ENCODE measurements at places on chromosomes 13 and 19.
A peak's percentile ranks its signal among the peaks of the same experiment; 100 is the strongest.

GRCh38 chr13:113413178-113413897, 40.0 kb downstream of the ADPRHL1 start:
- no peak for DNase-seq

DNA sequence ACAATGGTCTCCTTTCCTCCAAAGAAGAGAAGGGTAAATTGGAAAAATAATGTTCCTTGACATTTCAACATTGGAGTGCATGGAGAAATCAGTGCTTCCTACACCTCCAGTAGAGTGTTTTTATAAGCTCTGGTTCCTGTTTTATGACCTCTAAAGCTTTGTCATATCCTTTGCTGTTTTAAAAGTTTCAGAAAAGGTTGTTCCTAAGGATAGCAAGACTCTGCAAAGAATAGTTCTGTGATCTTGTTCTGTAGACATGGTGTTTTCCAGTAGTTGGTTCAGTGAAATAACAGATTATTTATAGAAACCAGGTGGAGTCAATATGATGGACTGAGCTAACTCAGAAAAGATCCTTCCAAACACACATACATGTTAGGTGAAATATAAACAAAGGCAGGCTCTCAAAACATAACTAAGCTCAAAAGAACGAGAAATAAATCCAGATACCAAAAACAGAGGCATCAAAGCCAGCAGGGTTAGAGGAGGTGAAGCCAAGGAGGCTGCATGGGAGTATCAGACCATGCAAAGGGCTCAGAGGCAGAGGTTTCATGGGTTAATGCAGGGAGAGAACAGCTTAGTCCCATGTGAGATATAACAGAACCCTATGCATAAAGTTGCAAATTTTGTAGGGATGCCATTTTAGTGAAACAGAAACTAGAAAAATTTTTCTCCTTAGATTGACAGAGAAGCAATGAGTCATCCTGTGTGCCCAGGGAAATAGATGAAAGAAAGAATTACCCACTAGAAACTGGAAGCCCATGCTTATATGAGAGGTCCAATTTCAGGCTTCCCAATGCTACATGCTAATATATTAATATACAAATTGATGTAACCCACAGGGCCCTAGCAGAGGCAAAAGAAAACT, 44.3 kb downstream of the SHISA2 start:
- DNase-seq, result no peak

DNA sequence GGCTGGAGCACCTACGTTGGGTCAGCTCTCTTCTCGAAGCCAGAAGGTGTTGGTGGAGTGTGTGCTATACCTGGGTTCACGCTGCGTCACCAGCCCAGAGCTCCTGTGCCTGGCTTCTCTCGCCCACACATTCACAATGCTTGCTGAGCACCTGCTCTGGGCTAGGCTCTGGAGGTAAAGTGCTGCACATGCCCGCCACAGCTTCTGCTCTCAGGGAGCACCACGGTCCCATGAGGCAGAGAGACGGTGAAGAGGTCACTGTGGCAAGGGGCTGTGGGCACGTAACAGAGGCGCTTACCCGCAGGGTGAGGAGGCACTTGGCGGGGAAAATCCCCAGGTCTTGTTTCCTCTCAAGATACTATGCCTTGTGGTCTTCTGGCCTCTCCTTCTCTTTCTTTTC, 174.2 kb downstream of the TEX29 start:
- no peak for DNase-seq

DNA sequence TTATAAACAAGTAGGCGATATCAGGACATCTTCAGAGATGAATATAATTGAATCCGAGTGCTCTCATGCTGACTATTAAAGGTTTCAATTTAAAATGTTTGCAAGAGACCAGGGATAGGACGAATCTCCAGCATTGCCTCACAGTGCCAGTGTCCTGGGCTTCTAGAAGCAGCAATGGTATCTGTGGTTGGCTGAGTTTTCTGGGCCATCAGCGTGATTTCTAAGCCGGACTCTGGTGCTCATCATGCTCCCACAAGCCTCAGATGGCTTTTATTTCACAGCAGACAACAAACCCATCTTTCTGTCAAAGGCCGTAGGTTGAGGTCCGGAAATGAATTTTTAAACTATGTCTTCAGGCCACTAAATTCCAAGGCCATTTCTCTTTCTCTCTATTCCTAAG, 187.7 kb downstream of the FOXO1 start:
- no peak for DNase-seq

DNA sequence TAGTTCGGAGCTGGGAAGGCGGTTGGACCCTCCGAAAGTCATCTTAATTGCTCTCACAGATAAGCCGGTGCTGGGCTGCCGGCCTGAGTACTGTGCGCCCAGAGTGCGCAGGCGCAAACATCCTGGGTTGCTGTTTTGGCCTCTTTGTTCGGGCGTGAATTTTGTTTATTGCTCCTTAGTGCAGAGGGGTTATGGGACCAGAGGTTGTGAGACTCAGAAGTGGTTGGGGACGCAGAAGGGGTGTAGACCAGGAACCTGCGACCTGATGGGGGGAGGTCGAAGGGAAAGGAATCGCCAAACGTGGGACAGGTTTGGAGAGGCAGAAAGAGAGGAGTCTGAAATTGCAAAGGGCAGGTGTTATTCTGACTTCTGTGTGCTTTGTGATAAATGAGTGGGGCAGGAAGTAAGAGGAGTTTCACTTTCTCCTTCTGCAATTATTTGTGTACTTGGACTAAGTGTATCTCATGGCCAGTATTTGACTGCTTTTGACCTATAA, 607 bp upstream of the ZNF566 start:
- DNase-seq, result peak; percentile 72

- DNase-seq, result no peak
Measured at GRCh38 chr19:32936065-32936464, 35.7 kb downstream of the CEP89 start.

- DNase-seq, result no peak
Measured at GRCh38 chr19:37218592-37218935, 550 bp downstream of the ZNF383 start.

DNA sequence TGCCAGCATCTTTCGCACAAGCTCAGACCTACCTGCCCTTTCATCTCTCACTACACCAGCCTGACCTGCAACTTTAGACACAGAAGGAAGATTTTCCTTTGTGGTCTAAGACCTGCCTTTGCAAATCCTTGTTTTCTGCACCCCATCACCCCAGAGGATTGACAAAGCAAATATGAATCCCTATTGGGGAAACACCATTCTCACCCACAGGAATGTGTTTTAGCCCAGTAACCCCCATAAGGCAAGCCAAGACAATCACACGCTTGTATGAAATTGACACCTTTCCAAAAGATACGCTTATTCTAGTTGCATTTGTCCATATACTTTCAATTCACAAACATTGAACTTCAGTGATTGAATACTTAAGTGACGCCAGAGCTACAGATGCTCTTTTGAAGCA, 55.7 kb downstream of the SPATA13 start:
- DNase-seq, result no peak

DNA sequence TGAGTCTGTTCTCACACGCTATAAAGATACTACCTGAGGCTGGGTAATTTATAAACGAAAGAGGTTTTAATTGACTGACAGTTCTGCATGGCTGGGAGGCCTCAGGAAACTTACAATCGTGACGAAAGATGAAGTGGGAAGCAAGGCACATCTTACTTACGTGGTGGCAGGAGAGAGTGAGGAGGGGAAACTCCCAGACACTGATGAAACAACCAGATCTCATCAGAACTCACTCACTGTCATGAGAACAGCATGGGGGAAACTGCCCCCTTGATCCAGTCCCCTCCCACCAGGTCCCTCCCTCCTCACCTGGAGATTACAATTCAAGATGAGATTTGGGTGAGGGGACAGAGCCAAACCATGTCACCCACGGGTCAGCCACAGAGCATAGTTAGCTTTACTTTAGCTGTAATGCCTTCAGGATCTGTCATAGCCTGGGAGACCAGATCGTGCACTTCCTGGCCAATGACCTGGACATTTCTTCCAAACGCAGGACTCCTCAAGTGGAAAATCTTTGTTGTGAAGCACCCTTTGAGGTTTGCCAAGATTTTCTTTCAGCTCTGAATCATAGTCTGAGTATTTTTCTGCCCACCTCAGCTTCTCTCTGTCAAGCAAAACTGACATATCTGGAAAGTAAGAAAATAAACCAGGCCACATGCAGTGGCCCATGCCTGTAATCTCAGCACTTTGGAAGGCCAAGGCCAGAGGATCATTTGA, 25.2 kb upstream of the HIF3A start:
- no peak for DNase-seq

DNA sequence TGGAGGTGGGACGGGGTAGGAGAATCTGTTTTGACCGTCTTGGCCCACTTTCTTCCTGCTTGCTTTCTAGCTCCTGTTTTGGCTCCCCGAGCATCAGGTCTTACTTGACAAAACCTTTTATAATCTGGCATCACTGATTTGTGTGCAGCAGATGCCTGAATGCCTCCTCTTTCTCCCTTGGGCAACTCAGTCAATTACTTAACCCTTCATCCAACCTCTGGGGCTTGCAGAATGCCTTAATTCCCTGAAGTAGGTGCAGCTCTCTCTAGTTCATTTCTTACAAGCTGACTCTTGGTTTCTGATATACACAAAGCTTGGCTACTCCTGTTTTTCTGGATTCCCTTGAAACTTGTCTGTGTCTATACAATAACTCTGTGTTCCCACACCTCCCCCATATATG, 5.7 kb upstream of the NUP58 start:
- DNase-seq, result no peak

DNA sequence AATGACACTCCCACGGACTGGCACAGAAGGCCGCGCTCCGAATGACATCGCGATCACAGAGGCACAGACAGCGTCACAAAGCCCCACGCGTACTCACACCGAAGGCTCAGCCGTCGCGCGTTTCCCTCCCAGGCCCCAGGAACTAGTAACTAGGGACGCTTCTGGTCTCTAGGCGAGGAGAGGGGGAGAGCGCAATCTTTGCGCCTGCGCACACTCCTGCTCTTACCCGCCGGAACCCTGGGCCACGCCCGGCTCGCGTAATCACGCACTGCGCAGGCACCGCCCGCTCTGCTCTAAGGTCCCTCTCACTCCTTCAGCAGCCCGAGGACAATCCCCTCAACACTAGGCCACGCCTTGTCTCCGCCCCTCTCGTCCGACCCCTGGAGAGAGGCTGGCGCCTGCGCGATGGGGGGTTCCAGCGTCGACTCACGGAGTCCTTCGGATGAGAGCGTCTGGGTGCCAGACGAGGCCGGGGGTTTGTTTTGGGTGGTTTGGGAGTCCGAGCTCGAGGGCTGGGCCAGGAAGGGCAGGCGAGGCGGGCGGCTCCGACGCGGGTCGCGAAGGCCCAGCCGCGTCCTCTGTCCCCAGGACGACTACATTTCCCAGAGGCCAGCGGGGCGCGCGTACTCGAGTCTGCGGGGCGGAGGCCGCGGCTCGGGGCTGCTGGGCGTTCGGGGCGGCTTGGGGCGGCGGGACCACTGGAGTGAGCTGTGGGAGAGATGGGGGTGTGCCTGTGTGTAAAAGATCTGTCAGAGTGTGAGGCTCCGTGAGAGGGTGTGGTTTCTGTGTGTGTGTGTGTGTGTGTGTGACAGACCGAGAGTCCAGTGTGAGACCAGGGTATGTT, at the start of gene ZNF471:
TSS of gene ZNF471 (plus strand) at position 410 of the 844 bp plus-strand sequence. CDS start 3,717 bp downstream, outside the sequence.
- DNase-seq, result peak; percentile 80

DNA sequence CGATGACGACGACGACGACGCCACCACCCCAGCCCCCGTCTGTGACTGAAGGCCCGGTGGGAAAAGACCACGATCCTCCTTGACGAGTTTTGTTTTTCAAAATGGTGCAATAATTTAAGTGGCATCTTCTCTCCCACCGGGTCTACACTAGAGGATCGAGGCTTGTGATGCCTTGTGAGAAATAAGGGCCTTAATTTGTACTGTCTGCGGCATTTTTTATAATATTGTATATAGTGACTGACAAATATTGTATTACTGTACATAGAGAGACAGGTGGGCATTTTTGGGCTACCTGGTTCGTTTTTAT, 2.5 kb downstream of the KLF2 start:
- DNase-seq, result no peak

DNA sequence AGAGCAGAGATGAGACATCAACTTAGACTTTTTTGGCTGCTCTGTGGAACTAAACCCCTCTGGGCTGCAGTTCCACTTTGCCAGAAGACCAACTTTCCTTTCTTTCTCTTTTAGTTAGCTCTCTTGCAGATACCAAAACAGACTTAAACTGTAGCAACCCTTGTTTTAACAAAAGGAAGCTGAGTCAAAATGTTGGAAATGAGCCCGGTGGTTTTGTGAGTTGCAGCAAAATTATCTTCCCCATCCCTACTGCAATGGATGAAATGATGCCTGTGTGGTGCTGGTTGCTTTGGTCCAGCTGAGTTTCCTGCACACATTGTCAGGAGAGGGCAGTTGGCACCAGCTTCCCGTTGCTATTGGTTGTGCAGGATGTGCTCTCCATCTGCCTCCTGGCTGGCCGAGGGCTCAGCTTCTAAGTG, 115.3 kb downstream of the LRCH1 start:
- DNase-seq, result no peak

- no peak for DNase-seq
Measured at GRCh38 chr19:21603431-21604231, 98.2 kb downstream of the ZNF429 start.

GRCh38 chr19:38942471-38943181, 11.9 kb downstream of the MRPS12 start:
- DNase-seq, result no peak

- no peak for DNase-seq
Measured at GRCh38 chr19:11450570-11451326, 15.3 kb downstream of the PRKCSH start.

- no peak for DNase-seq
Measured at GRCh38 chr13:23806874-23807526, 82.2 kb downstream of the MIPEP start.

DNA sequence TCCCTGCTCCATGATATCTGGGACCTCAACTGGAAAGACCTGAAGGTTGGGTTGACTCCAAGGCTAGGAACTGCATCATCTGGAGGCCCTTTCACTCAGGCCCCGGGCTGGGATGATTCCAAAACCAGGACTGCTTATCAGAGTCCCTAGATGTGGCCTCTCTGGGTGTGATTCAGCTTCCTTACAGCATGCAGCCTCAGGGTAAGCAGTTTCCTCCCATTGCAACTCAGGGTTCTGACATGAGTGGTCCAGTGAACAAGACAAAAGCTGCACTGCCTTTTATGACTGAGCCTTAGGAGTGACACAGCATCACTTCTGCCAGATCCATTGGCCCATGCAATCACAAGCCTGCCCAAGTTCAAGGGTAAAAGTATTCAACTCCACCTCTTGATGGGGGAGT, 502.8 kb downstream of the COG6 start:
- no peak for DNase-seq

- peak; percentile 17 for DNase-seq
Measured at GRCh38 chr19:45781214-45782161, 802 bp downstream of the DMPK start.

GRCh38 chr13:106115081-106115480, 420.4 kb downstream of the EFNB2 start:
- DNase-seq, result no peak

DNA sequence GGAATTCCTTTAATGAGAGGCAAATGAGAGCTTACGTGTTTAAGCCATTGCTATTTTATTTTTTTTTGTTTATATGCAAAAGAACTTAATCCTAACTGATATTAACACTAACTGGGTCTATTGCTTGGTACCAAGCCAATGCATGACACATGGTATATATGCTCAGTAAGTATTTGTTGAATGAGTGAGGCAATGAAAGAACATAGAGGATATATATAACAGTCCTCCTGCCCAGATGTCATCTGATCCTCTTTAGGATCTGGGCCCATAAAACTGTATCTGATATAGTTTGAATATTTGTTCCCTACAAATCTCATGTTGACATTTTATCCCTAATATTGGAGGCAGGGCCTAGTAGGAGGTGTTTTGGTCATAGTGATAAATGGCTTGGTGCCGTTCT, 13.0 kb upstream of the ALOX5AP start:
- no peak for DNase-seq
